ENCODE measurements at places on chromosomes 13 and 19. TPM values are rescaled to one million over a fixed set of nuclear protein-coding genes. Genes with fewer than 3 reads are reported as not detected.
A peak's percentile ranks its signal among the peaks of the same experiment; 100 is the strongest.

DNA sequence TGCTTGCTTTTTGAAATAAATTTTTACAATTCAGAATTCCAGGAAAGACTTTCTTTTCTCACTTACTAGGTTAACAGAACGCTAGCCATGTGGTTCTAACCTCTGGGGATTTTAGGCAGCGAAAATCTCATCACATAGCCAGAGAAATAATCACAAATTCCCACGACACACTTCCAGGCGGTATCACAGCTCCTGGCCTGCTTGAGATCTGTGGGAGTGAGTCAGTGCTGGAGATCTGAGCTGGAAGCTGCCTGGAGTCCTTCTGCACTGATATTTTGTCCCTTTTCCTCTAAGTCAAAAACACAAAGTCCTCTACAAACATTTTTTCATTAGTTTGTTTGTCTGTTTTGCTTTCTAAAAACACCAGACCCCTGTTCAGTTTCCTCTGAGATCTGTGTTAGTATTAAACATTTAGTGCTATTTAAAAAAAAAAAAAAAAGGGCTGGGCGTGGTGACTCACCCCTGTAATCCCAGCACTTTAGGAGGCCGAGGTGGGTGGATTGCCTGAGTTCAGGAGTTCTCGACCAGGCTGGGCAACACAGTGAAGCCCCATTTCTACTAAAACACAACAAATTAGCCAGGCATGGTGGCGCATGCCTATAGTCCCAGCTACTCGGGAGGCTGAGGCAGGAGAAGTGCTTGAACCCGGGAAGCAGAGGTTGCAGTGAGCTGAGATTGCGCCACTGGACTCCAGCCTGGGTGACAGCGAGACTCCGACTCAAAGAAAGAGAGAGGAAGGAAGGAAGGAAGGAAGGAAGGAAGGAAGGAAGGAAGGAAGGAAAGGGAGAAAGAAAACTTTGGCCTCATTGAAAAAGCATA is 12.2 kb upstream of the UBE2L5 start:
- no peak for DNase-seq

DNA sequence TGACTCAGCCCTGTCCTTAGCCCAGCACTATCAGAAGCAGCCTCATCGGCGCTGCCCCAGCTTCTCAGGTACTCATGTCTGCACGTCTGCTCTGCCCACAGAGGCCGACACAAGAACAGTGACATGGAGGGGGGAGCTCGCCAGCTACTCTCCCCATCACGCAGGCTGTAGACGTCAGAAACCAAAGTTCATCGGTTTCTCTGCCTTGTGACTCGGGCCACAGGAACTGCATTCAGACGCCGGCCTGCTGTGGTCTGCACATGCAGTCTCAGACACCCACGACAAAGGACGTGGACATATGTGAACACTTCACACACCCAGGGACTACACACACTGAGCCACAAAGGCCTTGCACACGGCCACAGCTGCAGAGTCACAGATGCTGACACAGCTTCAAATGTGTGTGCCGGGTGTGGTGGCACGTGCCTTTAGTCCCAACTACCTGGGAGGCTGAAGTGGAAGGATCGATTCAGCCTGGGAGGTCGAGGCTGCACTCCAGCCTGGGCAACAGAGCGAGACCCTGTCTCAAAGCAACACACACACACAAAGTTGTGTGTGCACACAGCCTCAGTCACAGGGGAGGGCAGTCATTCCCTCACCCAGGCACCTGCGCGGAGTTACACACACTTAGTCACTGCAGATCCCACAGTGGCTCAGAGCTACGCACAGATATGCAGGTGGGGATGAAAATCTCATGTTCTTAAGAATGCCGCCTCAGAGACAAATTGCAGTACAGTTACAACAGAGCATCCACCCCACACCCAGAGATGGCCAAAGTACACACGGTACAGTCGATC is 4.9 kb upstream of the ZFP36 start:
- peak; percentile 94 for DNase-seq

GRCh38 chr19:34366738-34367623 is 2.0 kb downstream of the GPI start:
- no peak for DNase-seq

Gene GALP
- total RNA-seq = not detected

Gene ZNF579
- total RNA-seq = 6.6 TPM

Gene ZNF264
- 20.4 TPM for total RNA-seq

DNA sequence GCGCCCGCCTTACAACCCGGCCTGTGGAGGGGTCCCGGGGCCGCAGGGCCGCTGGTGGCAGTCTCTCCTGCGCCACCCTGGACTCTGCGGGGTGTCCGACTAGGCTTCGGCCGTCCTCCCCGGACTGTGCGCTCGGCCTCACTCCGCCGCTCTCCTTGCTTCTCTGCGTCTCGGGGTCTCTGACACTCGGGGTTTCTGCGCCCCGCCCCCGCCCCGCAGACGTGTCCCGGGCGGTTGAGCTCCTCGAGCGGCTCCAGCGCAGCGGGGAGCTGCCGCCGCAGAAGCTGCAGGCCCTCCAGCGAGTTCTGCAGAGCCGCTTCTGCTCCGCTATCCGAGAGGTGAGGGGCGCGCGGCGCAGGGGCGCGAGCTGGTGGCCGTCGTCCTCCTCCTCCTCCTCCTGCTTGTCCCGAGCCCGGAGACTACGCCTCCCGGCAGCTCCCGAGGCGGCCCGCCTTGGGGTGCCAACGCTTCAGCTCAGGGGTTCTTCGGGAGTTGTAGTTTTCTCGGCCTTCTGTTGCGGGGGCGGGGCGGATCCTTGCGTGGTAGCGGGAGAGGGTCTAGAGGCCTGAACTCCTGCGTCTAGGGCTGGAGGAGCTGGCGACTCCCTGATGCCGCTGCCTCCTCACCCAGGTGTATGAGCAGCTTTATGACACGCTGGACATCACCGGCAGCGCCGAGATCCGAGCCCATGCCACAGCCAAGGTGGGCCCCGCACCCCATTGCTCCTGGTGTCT is 627 bp downstream of the LIN7B start:
- peak; percentile 70 for DNase-seq

Measured in activated CD4-positive, alpha-beta memory T cell treated with anti-CD3 and anti-CD28 coated beads for 36 hours (primary cell).